ENCODE measurements at places on chromosomes 7 and 10.
A peak's percentile ranks its signal among the peaks of the same experiment; 100 is the strongest.

DNA sequence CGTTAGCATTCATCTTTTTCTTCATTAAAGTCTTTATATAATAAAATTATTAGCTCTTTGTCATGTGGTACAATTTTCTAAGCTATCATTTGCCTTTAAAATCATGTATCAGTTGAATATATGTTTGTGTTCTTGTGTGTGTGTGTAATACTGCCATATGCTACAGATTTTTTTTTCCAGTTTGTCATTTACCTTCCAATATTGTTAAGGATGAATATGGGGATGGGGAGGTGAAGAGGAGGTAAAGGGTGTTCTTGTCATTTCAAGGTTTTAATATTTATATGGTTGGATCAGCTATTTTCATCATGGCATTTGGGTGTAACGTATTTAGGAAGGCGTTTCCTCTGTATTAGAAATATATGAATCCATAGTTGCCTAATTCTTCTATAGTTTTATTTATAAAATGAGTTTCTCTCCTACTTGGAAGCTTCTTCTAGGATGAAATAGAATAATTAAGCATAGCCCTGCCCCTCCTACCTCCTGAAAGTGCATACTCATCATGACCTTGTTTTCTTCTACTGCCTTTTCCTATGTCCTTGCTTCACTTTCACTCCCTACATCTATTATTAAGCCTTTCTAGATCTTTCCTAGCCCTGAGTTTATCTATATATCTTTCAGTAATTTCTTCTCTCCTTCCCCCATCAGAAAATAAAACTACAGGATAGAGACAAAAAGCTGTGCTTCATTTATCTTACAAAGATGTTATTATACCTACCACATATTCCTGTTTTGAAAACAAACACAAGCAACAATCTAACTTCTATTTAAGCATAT, 25.1 kb downstream of the RAB18 start:
- no peak for DNase-seq

DNA sequence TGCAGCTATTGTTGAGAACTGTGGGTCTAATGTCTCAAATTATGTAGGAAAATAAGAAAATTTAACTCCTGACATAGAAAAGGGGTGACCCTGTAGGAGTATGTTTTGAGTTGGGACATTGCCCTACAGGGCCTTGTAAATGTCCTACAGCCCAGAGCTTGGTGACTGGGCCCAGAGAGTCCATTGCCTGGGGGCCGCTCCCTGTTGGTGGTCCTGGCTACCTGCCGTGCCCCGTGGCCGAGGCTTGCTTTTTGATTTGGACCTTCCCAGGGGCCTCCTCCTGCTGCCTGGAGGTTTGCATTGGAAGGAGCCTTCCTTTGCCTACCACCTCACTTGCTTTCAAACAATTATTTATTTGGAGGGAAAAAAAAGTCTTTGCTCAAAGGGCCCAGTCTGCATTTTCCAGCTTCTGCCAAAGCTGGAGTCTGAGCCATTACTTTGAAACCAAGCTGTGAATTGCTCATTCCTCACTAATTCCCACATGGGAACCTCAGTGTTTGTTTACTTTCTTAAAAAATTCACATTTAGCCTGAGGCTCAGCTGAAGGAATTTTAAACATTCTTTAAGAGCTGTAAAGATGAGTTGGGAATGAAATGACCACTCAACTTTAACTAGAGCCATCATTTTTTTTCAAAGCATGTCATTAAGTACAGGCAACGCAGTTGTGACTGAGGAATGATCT, 355.0 kb downstream of the GLRX3 start:
- no peak for DNase-seq

GRCh38 chr7:36441344-36442022, 51.8 kb downstream of the ANLN start:
- DNase-seq: no peak

GRCh38 chr7:26000841-26001240, 151.2 kb upstream of the NFE2L3 start:
- DNase-seq: no peak

DNA sequence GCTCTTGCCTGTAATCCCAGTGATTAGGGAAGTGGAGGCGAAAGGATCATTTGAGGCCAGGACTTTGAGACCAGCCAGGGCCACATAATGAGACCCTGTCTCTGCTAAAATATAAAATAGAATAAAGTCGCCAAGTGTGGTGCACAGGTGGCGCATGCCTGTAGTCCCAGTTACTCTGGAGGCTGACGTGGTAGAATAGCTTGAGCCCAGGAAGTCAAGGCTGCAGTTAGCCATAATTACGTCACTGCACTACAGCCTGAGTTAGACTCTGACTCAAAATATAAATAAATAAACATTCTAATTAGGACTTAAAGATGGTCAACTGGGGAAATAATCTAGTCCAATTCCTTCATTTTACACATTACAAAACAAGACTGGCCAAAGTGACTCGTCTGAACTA, 768 bp downstream of the CHCHD2 start:
- peak; percentile 49 for DNase-seq

Data from HS-5 (cell line).